ENCODE measurements at places on chromosomes 16 and 17.

DNA sequence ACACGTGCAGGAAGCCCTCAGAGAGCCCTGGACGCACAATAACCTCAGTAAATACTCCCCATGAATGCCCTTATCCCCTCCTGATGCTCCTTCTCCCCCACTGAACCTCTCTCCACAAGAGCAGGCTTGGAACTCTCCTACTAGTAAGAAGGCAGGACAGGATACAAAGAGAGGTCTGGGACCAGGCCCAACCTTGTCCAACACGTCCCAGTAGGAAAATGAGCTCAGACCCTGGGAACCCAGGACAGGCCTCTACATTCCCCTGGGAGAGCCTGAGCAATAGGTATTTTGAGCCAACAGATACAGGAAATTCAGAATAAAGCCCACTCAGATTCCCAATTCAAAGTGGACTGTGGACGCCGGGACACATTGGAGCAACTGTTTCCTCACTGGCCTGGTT, 19.2 kb downstream of the ZNF423 start:
- no peak for DNase-seq

GRCh38 chr17:78724999-78725398, 57.1 kb downstream of the CYTH1 start:
- no peak for DNase-seq

GRCh38 chr16:1757714-1758461, 13.5 kb downstream of the NME3 start:
- no peak for DNase-seq

GRCh38 chr17:43402078-43402477, 3.3 kb downstream of the ARL4D start:
- DNase-seq: peak; percentile 58

- peak; percentile 42 for DNase-seq
These were observed 40.3 kb upstream of the TNRC6A start for GRCh38 chr16:24689128-24689527.

Data from Caki2 (cell line).